ENCODE measurements at places on chromosomes 1 and 21.

DNA sequence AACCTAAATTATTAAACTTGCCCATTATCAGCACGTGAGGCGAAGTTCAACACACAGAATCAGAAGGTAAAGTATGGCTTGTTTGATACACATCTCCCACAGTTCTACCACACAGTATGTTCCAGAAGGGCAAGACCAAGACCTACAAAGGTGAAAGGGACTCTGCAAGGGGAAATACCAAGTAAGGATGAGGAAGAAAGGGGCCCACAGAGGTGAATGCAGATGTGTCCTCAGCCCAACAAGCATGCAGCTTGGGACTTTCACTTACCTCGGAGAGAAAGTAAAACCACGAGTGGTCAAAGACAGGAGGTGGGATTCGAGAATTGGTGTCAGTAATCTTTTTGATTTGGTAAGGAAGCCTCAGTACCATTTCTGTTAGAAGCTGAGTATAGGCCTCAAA lies 85.8 kb downstream of the UBR4 start:
- DNase-seq = no peak

GRCh38 chr1:97204468-97204867 lies 482.9 kb downstream of the PTBP2 start:
- DNase-seq = peak; percentile 31

GRCh38 chr1:182083851-182084486 lies 22.5 kb upstream of the ZNF648 start:
- no peak for DNase-seq

GRCh38 chr1:88228114-88228513 lies 456.0 kb upstream of the PKN2 start:
- DNase-seq = no peak

- no peak for DNase-seq
These were observed 24.2 kb downstream of the GNG4 start for GRCh38 chr1:235625340-235625739.

GRCh38 chr1:227913396-227913763 lies 34.4 kb downstream of the WNT9A start:
- no peak for DNase-seq

GRCh38 chr1:224873434-224874369 lies 55.8 kb upstream of the DNAH14 start:
- peak; percentile 40 for DNase-seq

- peak; percentile 14 for DNase-seq
These were observed 123.1 kb downstream of the PGBD5 start for GRCh38 chr1:230303069-230303468.

GRCh38 chr1:173347282-173347818 lies 129.8 kb upstream of the PRDX6 start:
- DNase-seq = no peak

GRCh38 chr1:221439747-221440501 lies 302.0 kb downstream of the DUSP10 start:
- peak; percentile 91 for DNase-seq

DNA sequence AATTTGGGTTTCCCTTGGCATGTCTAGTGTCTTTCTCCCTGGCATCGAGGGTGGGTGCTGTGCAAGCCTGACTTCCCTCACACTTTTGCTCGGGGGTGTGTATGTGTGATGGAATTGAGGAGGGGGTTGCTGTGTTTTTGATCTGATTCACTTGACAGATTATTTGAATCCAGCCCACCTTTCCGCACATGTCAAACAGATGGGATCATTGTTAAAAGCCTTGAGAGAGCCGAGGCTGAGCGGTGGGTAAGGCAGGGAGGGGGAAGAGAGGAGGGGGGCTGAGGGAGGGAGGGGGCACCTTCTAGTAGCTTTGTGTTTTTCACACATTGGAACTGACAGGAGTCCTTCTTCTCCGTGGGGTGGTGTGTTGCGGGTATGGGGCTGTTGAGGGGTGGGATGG lies 90.0 kb downstream of the PAPPA2 start:
- no peak for DNase-seq

GRCh38 chr1:61301824-61302657 lies 219.7 kb downstream of the NFIA start:
- DNase-seq = peak; percentile 91

DNA sequence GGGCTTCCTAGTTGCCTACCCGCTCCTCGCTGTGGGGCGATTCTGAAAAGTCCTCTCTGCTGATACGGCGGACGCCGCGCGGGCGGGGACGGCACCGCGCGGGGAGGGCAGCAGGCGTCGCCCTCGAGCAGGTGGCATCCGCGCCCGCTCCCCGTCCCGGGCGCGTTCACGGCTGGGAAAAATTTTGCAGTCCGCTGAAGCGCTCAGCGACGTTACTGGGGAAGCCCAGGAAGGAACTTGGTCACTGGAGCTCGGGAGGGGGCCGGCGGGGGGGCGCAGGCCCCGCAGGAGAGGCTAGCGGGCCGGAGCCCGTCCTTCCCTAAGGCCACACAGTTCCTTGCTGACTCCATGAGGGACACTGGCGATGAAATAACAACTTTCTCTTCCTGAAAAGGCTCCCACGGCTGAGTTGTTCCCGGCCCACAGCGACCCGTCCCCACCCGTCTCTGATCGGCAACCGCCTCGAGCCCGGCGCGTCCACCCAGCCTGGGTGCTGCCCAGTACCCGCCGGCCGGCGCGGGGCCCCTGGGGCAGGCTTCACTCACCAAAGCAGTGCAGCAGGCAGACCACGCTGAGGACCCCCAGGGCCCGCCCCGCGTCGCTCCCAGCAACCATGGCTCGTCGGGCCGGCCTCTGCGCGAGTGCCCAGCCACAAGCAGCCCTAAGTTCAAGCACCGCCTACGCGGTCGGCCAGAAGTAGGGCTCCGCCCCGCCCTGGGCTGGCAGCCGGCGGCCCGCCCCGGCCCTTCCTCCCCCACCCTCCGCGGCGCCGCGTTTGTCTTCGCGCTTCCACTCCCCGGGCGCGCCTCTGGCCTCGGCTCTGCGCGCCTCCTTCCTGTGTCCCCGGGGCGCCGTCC lies at the start of gene CD58:
TSS of gene CD58 (minus strand) at position 669 of the 857 bp plus-strand sequence. CDS start at position 615, 54 bp downstream.
- DNase-seq = peak; percentile 69

DNA sequence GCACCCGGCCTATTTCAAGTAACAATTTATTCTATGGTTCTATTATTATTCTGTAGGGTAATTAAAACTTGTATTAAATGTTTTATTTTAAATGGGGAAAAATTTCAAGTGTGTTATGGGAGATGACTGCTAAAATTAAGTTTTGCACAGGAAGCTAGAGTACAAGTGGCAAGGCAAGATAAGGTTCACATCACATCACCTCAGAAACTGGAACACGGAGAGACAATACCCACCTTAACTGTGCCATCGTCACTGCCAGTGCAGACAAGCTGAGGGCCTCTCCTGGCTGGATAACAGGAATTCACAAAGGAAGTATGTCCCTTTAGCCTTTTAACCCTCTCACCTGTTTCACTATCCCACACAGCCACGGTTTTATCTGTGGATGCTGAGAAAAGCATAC lies 7.6 kb downstream of the SNRNP40 start:
- no peak for DNase-seq

DNA sequence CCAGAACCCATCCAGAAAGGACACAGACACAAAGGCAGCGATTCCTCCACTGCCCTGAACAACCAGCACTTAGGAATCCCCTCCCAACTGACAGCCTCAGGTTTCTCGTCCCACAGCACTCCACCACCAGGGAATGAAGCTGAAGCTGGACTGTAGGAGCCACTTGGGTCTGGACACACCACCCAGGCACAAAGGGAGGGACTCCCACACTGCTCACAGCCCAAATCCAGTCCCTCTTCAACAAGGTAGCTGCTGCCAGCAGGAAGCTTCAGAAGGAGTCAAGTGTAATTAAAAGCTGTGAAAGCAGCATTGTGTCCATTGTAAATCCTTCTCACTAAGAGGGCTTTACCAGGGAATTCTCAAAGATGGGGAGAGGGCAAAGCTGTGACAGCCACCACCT lies 29.0 kb downstream of the LMX1A start:
- DNase-seq = no peak

- no peak for DNase-seq
These were observed 81.3 kb upstream of the PPIH start for GRCh38 chr1:42576935-42577334.

DNA sequence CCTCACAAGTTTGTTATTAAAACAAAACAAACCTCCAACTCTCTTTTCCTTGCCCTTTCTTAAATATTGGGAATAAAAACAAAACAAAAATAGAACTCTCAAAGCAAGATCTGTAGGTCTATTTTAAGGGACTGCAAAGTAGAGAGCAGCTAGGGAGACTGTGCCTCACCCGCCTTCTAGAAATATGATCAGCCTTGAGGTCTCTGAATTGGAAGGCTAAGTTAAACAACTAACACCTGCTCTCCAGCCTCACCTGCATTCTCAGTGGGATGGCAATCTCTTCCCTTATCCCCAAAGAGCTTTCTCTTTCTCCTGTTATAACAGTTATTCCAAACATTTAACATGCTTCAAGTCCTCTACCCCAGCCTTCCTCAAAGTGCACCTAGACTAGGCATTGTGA lies 75.5 kb upstream of the TNR start:
- DNase-seq = no peak

DNA sequence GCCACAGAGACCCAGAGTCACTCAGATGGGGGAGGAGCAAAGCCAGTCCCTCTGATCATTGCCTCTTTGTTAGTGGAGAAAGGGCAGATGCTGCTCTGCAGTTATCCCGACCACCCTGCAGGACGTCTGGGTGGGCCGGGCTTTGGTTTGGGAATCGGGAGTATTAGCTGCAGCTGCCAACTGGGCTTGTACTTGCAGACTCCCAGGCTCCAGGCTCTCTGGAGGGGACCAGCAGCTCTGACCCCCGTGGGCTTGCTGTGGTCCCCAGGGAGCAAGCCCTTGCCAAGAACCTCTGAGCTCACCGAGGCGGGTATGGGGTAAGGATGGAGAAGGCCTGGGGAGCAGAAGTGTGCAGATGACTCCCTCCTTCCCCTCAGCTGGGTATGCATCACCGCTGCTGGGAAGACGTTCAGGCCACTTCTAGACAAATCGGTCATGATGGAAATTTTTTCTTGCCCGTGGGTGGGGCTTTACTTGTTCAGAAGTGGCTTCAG lies 21.6 kb downstream of the MAPKAPK2 start:
- peak; percentile 96 for DNase-seq

- peak; percentile 77 for DNase-seq
These were observed 12.9 kb downstream of the PI4KB start for GRCh38 chr1:151314137-151314875.

DNA sequence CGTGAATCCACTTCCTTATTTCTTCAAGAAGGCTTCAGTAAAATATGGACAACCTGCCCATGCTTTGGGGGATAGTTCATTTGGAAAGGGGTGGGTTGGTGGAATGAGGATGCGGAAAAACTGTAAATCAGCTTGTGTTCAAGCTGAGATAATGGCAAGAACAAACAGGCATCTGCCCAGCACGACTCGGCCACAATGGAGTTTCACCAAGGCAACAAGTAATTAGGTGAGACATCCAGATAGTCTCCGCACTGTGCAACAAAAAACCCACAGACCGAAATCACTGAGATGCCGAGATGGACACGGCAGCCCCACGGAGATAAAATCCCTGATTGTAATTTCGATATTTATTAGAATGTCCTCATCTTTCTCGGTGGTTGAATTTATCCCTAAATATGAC lies 455.2 kb downstream of the AJAP1 start:
- DNase-seq = no peak

DNA sequence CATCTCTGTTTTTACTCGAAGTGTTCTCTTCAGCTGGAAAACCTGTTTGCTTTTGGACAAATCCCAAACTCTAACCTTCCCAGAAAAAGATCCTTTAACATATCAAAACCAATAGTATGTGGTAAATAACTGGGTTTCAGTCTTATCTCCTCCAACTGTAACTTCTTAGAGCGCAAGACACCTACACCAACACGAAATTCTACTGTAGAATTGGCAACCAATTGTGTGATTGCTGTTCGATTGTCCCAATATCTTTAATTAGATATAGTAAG lies 5.8 kb upstream of the MPZL1 start:
- DNase-seq = no peak

DNA sequence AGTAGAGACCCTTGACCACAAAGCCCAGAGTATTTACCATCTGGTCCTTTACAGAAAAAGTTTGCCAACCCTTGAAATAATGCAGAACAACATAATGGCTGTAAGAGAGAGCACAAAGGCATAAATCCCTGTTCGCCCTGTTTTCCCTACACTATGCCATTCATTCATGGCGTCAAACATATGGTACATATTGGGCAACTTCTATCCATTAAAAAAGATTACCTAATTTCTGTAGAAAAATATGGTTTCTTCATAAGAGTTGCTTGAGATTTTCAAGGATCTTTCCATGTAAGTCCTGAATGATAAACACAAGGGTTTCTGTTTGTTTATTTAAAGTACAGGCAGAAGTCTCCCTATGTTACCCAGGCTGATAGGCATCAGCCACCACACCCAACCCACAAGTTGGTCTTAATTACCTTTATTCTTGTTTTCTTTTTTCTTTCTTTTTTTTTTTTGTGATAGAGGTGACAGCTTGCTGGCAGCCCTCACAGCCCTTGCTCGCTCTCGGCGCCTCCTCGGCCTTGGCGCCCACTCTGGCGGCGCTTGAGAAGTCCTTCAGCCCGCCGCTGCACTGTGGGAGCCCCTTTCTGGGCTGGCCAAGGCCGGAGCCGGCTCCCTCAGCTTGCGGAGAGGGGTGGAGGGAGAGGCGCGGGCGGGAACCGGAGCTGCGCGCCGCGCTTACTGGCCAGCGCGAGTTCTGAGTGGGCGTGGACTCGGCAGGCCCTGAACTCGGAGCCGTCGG lies 68.3 kb upstream of the NR5A2 start:
- DNase-seq = no peak

DNA sequence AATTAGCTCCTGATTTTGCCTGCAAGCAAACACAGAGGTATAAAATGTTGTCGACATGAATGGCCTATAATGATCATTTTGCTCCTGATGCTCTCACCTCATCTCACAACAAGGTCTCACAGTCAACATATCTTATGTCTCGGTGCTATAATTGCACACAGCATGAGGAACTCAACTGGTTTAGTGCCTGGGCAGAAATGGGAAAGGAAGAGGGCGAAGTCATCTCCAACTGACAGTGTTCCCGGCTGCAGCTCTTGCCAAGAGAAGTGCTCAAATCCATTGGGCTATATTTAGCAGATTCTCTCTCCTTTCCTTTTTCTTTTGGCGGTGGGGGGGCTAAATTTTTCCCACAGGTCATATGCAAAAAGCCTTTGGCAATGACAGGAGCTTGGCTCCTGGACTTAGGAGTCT lies 53.0 kb downstream of the SLC45A1 start:
- no peak for DNase-seq

DNA sequence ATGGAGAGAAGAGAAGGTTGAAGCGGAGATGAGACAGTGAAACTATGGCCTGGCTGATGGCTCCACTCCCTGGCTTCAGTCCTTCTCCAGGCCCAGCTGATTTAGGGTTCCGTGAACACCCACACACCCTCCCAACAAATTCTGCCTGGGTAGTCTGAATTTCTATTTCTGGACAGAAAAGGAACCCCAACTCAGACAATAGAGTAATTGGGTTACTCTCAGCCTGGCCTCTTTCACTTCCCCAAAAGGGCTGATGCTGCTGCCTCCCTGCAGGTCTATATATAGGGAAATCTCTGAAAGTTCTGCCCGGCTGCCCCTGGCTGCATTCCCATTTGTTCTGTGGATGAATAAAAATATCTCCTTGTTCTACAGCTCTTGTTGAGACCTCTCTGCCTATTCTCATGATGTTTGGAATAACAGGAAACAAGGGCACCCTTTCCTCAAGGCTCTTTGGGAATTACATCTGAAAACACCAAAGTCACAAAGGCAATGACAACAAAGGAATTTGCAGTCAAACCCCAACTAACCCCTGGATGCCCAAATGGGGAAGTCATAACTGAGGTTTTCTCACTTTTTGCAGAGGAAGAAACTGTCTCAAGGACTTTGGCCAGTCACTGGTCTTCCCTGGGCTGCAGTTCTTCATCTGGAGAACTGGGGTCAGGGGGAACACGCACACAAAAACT lies 11.4 kb upstream of the ZSCAN20 start:
- DNase-seq = no peak
